ENCODE measurements at places on chromosomes 5 and 9.

DNA sequence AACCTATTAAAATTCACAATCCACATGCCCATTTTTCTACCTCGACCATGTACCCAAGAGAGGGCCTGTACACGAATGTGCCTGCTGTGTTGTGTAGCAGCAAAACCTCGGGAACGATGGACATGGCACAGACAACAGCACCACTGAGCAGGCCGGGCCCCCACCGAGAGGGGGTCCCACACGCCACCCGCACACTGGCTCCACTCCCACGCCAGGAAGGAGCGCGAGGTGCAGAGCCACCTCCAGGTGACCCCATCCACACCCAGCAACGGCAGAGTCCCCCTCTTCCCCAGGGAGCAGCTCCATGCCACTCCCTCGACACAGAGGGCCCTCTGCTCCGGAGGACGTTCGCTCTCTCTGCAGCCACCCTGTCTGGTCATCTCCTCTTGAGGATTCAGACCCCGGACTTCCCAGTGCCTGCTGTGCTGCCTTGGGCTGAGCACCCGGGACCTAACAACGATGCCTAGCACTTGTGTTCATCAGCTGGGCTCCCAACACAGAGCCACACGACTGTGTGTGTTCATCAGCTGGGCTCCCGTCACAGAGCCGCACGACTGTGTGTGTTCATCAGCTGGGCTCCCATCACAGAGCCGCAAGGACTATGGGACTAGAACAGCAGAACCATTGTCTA is 25.3 kb upstream of the ADAMTS2 start:
- no peak for DNase-seq

DNA sequence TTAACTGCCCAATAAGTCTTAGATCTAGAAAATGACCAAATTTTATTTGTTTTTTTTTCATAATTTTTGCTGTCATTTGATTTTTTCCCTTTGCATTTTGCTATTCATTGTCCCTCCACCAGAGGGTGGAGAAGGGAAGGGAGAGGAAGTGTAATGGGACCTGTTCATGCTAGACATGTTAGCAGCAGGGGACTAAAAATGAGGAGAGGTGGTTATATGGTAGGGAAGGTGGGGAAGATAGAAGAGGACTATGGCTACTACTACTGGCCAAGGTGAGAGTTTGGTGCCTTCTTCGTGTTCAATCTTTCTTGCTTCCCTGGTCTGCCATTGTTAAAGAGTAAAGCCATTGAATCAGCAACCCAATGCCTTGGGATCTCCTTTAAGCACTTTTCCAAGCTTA is 6.4 kb downstream of the GRIA1 start:
- DNase-seq, result no peak

DNA sequence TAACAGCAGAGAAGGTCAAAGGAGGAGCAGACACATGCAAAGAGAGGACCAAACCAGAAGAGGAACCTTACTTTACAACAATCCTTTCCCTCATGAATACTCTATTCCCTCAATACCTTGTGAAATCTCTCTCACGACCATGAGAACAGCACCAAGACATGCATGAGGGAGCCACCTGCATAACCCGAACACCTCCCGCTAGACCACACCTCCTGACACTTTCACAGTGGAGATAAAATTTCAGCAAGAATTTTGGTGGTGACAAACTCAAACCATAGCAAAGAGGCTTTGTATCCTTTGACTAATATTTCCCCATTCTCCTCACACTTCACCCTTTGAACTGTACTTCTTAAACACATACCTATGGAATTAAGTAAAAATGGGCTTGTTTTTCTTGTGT is 101.7 kb downstream of the RORB start:
- DNase-seq, result no peak

GRCh38 chr9:131198041-131198715 is 72.8 kb downstream of the NUP214 start:
- no peak for DNase-seq

- DNase-seq, result no peak
Measured at GRCh38 chr5:2221450-2221849, 338.7 kb upstream of the IRX4 start.

DNA sequence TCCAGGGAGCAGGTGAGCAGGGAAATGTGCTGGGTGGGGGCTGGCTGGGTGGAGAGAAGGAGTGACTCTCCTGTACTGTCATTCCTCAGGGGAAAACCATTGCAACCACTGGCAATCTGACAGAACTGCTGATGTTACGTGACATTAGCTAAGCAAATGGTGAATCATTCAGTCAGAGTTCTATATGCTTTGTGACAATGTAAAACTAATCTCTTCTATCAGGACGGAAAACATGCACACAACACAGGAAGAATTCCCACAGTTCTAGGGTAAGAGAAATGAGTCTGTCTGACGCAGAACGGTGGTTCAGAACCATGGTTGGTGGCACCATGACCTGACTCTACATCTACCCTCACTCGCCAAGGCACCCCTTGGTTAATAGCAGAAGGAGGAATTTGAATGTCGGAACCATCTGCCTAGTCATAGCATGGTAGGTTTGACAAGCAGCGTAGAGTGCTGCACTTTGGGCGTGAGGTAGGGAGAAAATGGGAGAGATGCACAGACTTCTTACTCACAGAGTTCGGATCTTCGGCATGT is 243.6 kb upstream of the PANK3 start:
- no peak for DNase-seq

DNA sequence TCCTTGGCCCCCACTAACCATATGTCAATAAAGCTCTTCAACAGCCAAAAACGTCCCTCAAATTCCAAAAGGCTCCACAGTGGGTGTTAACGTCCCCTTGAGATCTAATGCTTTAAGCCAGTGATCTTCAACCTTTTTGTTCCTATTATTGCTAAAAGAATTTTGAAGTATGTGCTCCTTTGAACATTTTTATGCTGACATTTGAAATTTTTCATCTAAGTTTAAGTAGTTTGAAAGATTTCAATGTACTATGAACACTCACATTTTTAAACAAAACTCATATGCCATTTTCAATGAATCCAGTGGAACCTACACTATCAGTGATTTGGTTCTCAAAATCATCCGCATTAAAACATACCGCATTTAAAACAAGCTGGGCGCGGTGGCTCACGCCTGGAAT is 29.9 kb downstream of the AUH start:
- DNase-seq, result no peak

- DNase-seq, result no peak
Measured at GRCh38 chr5:131277875-131278740, 14.3 kb downstream of the CDC42SE2 start.

DNA sequence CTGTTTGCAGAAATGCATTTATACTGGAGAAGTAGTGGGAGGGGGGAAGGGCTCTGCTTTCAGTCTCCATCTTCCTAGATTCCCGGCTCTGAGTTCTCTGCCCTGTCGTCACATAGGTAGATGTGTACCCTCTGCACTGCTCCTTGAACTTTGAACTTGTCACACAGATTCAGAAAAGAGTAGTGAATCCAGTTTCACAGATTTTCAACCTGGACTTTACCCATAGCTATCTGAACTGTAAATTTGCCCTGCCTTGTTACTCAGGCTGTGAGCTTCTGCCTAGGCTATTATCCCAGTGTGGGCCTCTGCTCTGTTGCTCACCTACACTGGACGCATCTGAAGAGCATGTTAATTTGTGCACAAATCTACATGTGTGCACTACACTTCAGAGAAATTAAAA is 12.8 kb upstream of the C9orf152 start:
- no peak for DNase-seq

GRCh38 chr5:145473042-145473642 is 362.0 kb downstream of the PRELID2 start:
- DNase-seq, result no peak

GRCh38 chr9:114238891-114239875 is 83.7 kb upstream of the ORM1 start:
- DNase-seq, result no peak

Data from NCI-H1930 (cell line).